Stimulated activated CD8-positive, alpha-beta memory T cell treated with anti-CD3 and anti-CD28 coated beads, Interleukin-15, amount 100 ng/mL, for 24 hours (primary cell): ENCODE measurements at places on chromosomes 12 and 14.

DNA sequence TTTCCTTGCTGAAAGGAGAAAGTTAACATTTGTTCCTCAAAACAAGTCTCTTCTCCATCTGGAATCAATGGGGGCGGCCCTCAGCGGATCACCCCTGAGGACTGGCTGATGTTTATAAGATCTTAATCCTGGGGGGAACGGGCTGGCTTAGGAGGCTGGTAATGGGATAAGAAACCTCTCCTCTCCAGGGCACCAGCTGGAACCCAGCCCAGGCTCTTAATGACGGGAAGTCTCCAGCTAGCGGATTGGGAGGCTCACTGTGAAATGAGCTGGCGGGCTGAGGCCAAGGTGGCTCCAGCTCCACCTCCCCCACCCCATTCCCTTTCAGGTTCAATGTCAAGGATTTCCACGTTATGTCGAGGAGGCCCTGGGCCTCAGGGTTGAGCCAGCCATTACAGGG, 1133.0 kb downstream of the VRK1 start:
- DNase-seq = no peak

- no peak for DNase-seq
These were observed 93.5 kb upstream of the ETV6 start for GRCh38 chr12:11555743-11556625.

GRCh38 chr12:63876980-63877379, 32.5 kb downstream of the SRGAP1 start:
- DNase-seq = no peak

DNA sequence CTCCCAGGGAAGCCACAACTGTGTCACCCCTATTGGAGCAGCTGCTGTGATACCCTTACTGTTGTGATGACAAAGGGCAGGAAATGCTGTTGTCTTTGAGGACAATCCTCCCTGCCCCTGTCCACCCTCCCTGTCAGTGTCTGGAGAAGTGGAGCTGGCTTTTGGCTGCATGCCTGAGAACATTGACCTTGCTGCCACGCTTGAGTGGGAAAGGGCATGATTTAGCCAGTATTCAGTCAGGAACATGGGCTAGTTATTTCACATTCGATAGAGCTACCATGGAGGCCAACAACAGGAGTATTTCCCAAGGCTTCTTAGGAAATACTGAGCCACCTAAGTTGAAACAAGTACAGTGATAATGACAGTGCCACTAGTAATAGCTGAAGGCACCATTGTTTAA, 59.4 kb downstream of the MYRFL start:
- no peak for DNase-seq

- no peak for DNase-seq
These were observed 19.9 kb downstream of the SETD3 start for GRCh38 chr14:99460793-99461192.

DNA sequence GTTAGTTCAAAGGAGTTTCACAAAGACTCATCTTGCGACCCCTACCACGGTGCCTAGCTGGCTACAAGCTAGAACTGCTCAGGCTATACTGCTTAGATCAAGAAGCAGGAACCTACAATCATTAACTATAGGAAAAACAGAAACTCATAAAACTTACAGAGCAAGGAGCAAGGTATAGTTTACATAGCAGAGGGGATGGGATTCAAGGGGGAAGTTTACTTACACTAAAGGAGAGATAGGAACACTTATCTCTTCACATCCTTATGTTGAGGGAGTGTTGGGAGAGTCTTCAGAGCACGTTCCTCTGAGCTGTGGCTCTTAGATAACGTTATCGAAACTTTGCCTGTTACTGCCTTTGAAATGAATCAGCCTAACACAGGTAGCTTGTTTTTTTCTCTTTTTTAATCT, 58.1 kb downstream of the FSCB start:
- DNase-seq = no peak

DNA sequence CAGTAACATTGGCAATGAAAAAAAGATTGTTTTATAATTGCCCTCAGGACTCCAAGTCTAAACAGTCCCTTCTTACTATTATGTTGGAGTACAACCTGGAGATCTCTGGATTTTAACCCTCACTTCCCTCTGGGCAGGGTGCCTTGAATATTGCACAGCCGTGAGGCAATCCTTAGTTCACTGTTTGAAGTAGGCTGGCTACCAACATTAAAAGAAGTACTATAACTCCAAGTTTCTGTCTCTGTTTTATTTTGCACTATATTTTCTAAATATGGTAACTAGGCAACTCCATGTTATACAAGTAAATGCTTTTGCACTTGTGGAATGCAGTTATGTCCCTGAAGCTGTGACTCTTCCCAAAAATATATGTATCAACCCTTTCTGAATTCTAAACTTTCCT, 490.7 kb downstream of the EGLN3 start:
- DNase-seq = no peak

DNA sequence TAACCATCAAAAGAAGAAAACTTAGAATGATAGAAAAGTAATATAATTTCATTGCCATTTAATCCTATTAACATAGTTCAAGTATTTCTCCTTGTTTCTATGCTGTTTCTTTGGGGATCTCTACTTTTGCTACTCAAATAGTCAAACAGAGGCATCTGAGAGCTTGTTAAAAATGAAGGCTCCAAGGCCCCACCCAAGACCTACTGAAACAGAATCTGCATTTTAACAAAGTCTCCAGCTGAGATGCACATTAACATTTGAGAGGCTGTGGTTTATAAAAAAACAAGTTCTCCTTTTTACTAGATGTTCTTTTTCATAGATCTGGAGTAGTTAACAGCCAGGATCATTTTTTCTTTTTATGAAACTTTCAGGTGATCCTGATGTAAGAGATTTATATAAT, 31.8 kb downstream of the PPFIA2 start:
- DNase-seq = no peak

- DNase-seq = no peak
These were observed 217.3 kb downstream of the PPM1H start for GRCh38 chr12:62717643-62718042.

DNA sequence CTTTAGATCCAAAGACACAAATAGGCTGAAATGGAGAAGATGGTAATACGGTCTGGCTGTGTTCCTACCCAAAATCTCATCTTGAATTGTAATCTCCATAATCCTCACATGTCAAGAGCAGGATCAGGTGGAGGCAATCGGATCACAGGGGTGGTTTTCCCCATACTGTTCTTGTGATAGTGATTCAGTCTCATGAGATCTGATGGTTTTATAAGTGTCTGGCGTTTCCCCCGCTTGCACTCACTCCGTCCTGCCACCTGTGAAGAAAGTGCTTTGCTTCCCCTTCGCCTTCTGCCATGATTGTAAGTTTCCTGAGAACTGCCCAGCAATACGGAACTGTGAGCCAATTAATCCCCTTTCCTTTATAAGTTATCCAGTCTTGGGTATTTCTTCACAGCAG, 1795.5 kb upstream of the FLRT2 start:
- no peak for DNase-seq

GRCh38 chr14:58762629-58763028, 124.9 kb downstream of the DACT1 start:
- DNase-seq = no peak

DNA sequence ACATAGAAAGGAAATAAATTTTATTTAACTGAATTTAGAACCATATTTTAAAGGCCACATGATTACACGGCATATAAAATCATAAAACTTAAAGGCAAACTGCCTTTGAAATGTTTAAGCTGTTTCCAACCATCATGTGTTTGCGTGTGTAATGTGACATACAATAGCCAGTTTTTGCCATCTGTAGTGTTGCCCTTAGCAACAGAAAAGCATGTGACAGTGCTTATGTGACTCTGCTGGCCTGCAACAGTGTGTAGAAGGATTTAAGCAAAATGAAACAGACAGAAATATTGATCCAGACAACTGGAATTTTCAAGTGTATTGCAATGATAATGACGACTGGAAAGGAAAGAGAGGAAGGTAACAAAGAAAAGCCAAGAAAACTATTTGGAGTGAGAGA, 49.5 kb downstream of the TSPAN19 start:
- no peak for DNase-seq

- DNase-seq = no peak
These were observed 148.0 kb upstream of the PDE3A start for GRCh38 chr12:20220339-20220738.

- no peak for DNase-seq
These were observed 8.2 kb downstream of the ZFC3H1 start for GRCh38 chr12:71655495-71655894.

DNA sequence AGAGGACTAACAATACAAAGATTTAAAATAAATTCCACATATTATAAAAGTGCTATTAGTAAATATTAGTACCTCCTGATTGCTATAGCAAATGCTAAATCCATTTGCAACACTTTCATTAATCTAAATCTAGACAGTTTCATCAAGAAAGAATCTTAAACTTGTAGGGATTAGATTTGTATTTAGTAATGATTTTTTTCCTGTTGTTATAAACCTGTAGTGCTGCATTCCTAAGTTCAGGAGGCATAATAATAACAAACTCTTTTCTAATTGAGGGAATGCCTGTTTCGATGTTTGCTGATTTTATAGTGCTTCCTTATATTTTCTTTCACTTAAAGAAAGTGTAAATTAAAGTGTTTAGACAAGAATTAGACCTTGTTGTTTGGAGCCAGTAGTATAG, 166.1 kb downstream of the FOXA1 start:
- DNase-seq = no peak

GRCh38 chr12:45644541-45644940, 85.0 kb upstream of the ARID2 start:
- no peak for DNase-seq

GRCh38 chr14:85617791-85618190, 87.8 kb downstream of the FLRT2 start:
- DNase-seq = no peak

- DNase-seq = no peak
These were observed 63.9 kb downstream of the BICD1 start for GRCh38 chr12:32170437-32170998.

DNA sequence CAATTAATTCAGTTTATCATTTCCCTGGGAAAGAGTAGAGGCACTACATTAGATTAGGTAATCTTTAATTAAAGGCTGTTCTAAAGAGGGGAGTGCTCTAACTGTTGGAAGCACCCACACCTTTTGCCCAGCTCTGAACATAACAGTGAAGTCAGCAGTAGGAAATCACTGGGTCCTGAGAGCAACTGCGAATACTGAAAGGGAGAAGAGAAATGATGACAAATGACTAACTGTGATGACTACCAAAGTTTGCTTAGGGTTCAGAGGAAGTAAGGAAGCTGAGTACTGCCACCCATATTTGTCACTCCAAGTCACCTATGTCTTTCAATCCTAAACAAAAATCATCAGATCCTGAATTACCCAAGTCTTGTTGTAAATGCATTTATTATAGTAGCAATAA, 140.6 kb downstream of the EPS8 start:
- no peak for DNase-seq

- no peak for DNase-seq
These were observed 53.0 kb downstream of the NPAS3 start for GRCh38 chr14:32991691-32992090.

DNA sequence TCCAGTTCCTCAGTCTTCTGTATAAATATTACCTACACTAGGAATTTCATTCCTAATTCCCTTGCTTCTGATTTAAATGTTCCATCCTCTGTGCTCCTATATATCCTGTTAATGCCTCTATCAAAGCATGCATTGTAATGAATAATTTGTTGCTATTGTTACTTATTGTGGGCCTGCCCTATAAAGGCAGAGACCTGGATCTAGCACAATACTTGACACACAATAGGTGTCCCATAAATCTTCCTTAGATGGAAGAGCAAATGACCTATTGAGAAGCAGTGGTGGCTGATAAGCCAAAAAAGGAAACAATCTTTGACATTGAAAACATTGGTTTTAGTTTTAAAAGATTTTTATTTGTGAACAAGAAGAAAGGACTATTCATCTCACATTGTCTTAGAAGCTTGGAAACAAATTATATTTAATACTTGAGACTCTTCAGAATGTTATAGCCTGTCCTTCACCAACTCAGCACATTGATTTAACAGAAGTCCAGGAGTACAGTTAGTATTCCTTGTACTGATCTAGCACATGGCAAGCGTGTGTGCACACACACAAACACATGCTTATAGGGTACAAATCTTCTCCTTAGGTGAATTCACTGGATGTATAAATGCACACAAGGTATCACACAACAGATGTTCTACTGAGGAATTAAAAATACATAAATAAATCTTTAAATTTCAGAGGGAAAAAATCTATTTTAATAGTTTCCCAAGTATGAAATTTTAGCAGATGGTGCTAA, 135.9 kb downstream of the DUSP6 start:
- DNase-seq = no peak

DNA sequence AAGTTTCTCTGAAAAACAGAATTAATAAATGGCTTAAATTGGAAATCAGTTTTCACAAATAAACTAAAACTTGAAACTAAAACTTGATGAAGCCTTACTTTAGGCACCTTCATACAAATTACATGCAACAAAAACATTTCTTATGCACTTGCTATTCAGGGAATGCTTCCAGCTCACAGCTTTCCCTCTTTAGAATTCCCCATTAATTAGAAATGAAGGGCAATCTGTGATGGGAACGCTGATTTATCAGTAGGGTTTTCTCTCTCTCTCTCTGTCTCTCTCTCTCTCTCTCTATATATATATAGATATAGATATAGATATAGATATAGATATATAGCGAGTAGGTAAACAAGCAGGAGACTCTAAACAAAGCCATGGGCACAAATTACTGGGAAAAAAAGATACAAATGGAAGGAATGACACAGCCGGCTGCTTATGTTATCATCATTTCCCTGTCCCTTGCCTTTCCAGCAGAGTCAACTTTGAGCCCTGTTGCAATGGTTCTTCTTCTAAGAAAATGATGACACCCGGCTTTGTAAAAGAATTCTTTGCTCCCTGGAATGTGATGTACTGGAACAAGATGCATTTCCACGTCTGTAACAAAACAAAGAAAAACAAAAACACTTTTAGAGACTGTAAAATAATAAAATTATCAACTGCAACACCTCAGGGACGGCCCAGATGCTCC, 1121.6 kb upstream of the TMEM132C start:
- no peak for DNase-seq

GRCh38 chr12:66584673-66585072, 94.2 kb downstream of the GRIP1 start:
- no peak for DNase-seq

DNA sequence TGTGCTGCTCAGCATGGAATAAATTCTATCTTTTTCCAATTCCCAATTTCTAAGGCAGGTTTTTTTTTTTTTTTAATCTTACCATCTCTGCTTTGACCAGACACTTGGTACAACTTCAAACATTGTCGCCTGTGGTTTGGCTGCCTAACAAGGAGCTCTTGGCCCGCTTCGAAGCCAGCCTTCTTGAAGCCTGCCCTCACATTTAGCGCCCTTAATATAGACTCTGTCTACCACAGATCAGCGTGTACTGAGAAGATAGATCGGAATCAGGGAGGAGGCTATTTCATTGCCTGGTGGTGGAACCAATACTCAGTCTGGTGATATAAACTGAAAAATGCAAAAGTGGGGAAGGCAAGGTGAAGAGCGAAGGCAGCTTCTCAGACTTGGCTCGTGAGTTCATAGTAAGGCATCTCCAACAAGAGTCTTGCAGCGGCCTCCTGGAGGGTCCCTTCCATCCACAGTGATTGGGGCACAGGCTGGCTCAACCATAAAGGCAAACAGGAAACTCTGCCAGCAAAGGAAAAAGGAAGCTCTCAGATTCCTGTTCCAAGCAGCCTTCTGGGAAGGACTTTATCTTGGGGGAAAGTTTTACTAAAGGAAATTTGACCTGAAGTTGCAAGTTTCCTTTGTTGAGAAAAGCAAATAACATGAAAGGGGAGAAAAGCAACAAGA, 103.2 kb upstream of the BCL2L14 start:
- DNase-seq = no peak
